ENCODE measurements at places on chromosomes 3 and 15.

DNA sequence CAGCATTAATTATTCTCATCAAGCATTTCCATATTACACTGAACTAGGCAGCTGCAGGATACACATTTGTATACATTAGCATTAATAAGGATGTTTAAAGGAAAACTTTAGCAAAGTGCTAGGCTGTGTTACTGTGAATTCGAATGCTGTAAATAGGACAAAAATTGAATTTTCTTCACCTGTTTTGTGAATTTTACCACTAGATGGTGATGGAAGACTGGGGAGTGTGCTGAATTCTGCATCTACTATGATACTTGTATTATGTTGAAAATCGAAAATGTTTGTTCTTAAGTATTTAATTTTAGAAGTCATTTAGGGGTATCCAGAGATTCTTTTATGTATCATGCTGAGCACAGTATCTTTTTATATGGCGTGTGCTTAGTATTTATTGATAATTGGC is 12.3 kb upstream of the P2RY14 start:
- no peak for DNase-seq

GRCh38 chr3:59774000-59774399 is 724.2 kb upstream of the CFAP20DC start:
- DNase-seq: no peak

DNA sequence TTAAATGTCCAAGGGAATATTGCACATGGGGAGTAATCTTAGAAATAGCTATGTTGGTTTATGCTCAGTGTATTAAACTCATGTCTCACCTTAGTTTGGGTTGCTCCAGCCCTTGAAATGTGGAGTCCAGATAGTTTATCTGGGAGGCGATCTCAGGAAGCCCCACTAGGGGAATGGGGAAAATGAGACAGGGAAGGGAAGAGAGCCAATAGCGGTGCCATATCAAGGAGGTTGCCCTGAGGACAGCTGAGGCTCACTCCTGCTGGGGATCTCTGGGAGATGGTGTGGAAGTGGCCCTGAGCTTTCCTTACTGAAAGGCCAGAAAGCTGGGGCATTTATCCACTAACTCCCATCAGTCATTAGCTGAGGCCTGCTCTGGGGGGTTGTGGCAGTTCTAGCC is 43.3 kb upstream of the POLR2M start:
- no peak for DNase-seq

GRCh38 chr3:185242642-185243041 is 11.2 kb downstream of the EHHADH start:
- no peak for DNase-seq

- DNase-seq: no peak
Observed at GRCh38 chr15:100645671-100646070, 43.3 kb downstream of the ASB7 start.

DNA sequence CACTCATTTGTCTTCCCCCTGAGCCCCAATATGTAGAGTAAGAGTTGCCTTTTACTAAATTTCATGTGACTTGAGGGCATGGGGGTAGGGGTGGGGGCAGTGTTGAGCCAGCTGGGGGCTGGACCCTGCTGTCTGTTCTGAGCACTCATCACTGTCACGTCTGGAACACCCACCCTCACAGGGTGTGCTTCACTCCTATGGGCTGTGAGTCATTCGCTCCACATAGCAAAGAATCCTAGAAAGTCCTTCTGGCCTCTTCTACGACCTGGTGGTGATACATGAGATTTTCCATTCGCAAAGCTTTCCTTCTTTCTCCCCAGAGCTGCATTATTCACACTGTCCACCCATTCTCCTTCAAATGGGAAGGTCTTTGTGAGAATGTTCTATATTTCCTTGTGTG is 43.6 kb upstream of the MGLL start:
- DNase-seq: no peak

DNA sequence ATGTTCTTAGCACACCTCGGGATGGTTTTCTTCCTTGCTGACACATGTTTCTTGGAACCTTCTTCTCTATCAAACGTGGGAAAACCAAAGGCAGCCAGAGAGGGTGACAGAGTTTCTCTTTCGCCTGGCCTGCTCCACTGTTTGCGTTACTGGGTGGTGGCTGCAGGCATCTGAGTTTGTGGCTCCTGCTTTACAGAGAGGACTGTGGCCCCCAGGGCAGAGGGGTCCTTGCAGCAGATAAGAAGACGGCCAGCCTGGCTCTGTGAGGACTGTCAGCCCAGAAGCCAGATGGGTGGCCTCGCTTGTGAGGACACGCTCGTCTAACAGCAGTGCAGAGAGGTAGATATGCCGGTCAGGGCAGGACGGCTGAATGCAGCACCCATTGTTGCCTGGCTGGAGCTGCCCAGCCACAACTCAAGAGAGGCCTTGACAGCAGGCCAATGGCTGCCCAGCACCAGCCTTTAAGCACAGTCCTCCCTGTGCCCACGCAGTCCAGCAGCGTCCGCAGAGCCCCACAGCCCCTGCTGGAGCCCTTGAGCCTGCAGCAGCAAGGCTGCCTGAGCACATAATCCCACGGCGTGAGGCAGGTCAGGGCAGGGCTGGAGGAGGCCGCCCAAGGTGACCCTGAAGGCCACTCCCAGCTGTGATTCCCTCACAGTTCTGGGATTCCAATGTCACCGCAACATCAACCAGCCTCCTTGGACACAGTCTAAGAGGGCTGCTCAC is 15.0 kb upstream of the SPTBN5 start:
- no peak for DNase-seq

DNA sequence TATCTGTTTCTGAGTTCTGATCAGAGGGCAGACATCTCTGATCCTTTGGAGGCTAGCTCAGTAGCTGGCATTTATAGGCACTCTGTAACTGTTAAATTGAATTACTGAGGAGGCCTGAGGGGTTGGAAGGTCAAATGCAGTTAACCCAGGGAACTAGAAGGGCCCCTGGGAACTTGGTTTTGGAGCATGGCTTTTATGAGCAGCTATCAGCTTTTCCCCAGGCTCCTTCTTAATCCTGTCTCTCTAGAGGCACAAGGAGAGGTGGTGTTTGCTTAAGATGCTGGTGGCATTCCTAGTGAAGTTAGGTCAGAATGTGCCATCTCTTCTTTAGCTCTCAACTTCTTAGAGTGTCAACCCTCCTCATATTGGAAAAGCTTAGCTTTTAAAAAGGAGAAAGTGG is 128.9 kb downstream of the LPP start:
- DNase-seq: no peak

DNA sequence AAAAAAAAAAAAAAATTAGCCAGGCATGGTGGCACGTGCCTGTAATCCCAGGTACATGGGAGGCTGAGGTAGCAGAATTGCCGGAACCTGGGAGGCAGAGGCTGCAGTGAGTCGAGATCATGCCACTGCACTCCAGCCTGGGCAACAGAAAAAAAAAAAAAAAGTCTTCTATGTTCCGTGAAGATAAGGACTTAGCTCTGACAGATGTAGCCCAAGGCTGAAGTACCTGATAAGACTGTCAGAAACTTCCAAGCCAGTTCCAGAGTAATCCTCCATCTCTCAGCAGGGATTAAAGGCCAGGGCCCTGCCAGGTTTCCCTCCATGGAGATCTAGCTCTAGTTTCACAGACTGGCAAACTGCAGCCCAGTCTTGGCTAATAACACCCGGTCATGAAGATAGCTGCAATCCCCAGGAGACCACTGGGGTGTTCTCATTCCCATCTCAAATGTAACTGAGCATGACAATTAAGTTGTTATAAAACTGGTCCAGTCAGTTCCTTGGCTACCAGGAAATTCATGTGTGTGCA is 8.5 kb downstream of the CDCP1 start:
- DNase-seq: no peak

GRCh38 chr3:42591811-42592210 is 1.2 kb downstream of the SS18L2 start:
- no peak for DNase-seq

DNA sequence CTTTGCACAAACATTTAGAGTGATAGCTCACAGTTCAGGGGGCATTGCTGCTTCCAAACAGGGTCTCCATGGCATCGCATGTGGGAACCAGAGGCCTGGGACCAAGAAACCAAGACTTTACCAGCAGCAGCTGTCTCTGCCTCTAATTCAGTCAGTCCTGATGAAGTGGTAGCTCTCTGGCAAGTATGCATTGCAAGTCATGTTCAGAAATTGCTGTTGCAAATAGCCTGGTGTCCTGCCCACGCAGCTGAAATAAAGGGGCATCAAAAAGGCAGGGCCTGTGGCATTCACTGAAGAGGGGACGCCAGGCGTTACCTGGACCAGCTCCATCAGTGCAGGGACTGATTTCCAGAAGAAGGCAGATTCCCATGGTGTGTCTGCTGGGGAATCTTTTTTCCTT is 121.3 kb downstream of the CD47 start:
- no peak for DNase-seq

DNA sequence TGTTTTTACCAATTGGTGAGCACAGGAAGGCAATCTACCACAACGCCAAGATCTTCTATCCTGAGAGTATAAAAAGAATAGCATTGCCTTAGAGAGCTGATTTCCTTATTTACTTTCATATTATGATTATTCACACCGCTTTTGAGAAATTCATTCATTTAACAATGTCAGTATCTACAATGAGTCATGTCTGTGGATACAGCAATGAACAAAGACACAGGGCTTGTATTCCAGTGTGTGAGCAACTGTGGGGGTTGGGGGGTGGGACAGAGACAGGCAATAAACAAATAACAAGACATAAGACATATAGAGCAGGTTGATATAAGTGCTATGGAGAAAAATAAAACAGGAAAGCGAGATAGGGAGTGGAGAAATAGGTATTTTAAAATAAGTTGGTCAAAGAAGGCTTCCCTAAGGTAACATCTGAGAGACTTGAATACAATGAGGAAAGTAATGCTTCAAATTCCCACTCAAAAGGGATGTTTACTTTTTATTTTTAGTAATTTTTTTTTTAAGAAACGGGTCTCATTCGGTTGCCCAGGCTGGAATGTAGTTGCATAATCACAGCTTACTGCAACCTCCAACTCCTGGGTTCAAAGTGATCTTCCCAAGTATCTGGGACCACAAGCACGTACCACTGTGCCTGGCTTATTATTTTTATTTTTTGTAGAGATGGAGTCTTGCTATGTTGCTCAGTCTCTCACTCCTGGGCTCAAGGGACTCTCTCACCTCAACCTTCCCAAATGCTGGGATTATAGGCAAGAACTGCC is 45.7 kb downstream of the PGBD4 start:
- no peak for DNase-seq

DNA sequence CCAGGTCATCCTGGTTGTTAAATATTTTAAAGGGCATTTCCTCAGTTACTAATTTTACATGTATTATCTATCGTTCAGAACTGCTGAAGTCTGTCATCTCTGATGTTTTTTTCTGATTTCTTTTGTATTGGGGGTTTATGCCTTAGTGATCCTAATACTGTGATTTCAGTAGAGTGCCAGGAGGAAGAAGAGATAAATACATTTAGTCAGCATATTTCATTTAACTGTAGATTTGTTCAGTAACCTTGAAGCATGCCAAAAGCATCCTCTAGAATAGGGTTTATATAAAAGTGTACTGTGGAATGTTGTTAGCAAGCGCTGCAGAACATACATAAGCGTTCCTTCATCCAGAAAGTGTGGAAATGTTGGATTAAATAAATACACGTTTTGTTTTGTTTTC is 342.3 kb upstream of the DPPA4 start:
- DNase-seq: no peak

GRCh38 chr3:107681396-107681795 is 158.6 kb downstream of the BBX start:
- DNase-seq: no peak

DNA sequence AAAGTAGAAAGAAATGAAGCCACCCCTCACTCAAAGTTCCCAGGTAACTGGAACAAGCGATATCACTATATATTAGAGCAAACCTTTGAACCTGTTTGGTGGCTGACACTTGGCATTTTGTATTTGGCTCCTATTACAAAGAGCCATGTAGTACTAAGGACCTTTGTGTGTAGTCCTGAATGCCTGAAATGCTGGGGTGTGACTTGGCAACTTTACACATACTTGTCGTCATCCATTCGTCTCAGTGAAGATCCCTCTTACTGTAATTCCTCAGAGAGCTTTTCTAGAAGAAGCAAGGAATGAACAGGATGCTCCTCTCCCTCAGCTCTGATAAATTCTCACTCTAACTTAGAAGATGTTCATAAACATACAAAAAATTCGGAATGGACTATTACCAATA is 216.1 kb upstream of the CDIN1 start:
- no peak for DNase-seq

GRCh38 chr3:105387122-105387751 is 20.5 kb downstream of the ALCAM start:
- no peak for DNase-seq

DNA sequence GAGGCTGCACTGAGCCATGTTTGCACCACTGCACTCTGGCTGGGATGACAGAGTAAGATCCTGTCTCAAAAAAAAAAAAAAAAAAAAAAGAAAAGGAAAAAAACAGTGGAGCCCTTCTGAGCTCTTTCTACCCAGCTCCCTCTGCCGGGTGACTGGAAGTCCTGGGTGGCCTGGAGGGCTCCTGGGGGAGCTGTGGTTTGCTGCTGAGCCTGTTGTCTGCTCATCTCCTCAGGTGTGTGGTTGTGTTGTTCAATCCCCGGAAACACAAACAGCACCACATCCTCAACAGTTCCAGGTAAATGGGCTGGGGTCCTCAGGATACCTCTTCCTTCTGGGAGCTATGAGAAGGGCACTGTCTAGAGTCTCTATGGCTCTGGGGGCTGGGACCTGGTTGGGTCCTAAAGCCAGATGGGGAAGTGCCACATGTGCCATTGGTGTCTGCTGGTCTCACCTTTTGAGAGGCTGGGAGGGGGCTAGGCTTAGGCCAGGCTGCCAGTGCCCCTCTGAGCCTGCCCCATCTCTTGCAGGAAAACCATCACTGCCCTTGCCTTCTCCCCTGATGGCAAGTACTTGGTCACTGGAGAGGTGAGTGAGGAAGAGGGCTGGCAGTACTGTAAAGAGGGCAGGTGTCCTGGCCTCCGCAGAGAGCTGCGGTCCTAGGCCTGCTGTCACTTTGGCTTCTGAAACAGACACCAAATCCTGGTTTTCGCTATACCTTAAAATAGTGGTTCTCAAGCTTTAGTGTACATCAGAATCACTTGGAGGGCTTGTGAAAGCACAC is 17.1 kb upstream of the JMJD7 start:
- DNase-seq: no peak

- DNase-seq: no peak
Observed at GRCh38 chr3:17752436-17752835, 10.0 kb upstream of the TBC1D5 start.

GRCh38 chr3:167095976-167096375 is 284.1 kb downstream of the ZBBX start:
- DNase-seq: no peak

GRCh38 chr15:90807074-90807785 is 61.2 kb upstream of the FURIN start:
- no peak for DNase-seq

DNA sequence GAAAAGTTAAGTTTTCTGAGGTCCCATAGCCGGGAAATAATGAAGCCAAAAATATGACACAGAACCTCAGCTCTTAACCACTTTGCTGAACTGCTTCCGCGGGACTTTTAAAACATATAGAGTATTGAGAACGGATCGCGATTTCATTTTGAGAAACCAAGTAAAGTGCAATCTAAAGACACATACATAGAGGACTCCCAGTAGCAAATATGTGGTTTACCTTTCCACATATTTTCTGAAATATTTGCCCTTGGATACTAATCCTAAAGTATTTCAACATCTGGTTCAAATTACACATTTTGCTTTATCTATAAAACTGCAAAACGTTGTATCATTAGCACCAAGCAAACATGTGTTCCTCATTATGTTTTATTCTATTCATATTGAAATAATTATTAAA is 776.5 kb downstream of the ROBO2 start:
- no peak for DNase-seq

- DNase-seq: no peak
Observed at GRCh38 chr3:37668431-37668817, 193.3 kb upstream of the CTDSPL start.

Data from CD4-positive, alpha-beta T cell treated with Interleukin-21 for 1 hour (primary cell).